ENCODE measurements at places on chromosomes 5 and 9. TPM values are rescaled to one million over a fixed set of nuclear protein-coding genes. Genes with fewer than 3 reads are reported as not detected.

GRCh38 chr5:140547508-140548299, at the start of gene EIF4EBP3:
Gene EIF4EBP3 (plus strand): TSS chr5:140547662. CDS start chr5:140547738, 76 bp downstream.
- DNase-seq: peak; percentile 91

- DNase-seq: no peak
Observed at GRCh38 chr9:82091610-82092009, 103.0 kb downstream of the SPATA31D1 start.

DNA sequence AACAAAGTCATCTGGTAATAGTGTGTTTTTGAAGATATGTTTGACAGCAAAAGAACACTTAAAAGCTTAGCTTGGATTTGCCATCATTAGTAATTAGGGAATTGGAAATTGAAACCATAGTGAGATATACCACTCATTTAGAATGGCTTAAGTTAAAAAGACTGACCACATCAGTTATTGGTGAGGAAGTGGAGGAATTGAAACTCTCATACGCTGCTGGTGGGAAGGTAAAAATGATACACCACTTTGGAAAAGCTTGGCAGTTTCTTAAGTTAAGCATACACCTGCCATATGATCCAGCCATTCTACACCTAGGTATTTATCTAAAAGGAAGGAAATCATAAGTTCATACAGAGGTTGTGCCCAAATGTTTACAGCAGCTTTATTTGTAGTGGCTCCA, 213.2 kb downstream of the TRIO start:
- no peak for DNase-seq

DNA sequence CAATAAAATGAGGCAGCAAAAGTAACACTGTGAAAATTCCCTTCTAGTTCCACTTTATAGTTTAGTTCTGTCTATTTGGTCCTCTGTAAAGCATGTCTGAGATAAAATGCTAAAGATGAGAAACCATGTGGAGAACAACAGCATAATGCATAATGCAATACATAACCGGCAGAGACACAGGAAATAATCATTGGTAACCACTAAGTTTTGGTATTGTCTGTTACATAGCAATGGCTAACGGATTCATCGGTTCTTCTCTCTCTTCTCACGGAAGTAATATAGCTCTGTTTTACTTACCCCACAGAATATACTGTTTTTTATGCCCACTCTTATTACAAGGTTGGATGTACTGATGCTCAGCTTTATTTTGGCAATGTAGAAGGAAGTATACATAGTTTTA, 158.9 kb downstream of the FAM174A start:
- DNase-seq: no peak

GRCh38 chr9:88805217-88805943, 185.9 kb upstream of the S1PR3 start:
- DNase-seq: no peak

GRCh38 chr5:167014401-167015056, 1276.9 kb upstream of the WWC1 start:
- no peak for DNase-seq

DNA sequence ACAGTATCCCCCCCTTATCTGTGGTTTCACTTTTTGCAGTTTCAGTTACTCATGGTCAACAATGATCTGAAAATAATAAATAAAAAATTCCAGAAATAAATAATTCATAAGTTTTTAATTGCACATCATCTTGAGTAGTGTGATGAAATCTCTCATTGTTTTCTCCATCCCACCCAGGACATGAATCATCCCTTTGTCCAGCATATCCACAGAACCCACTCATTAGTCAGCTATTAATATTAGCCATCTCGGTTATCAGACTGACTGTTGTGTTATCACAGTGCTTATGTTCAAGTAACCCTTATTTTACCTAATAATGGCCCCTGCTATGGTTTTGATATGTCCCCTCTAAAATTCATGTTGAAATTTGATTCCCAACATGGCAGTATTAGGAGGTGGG, 40.7 kb downstream of the FAM114A2 start:
- DNase-seq: no peak

DNA sequence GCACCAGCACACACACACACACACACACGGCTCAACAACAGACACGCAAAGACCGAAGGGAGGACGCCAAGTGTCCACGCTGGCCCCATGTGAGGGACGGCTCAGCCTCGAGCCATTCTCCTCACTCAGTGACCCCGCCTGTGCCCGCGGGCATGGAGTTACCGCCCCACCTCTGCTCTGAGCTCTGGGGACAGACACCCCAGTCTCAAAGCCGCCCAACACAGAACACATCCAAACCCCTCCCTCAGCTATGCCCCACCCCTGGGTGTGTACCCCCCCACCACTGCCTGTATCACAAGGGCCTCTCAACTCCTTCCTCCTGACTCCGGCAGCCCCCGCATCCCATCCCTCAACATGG, 81.2 kb downstream of the CAMSAP1 start:
- no peak for DNase-seq

GRCh38 chr5:178869577-178869976, 9.8 kb downstream of the ZNF354B start:
- no peak for DNase-seq

DNA sequence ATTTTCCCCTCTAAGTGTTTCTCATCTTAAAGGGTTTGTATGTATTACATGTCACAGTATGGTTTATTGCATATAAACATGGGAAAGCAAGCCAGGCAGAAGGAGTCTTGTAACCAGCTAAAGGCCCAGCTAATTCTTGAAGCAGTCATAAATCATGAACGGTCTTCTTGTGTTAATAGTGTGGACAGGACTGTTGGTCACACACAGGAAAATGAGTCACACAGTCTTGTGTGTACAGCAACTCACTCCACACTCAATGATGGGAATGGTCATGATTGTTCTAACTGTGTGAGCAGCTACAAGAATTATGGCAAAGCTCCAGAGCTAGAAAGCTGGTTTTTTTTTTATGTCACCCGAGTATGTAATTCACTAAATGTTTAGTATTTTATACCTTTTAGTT, 123.9 kb downstream of the GHR start:
- no peak for DNase-seq

DNA sequence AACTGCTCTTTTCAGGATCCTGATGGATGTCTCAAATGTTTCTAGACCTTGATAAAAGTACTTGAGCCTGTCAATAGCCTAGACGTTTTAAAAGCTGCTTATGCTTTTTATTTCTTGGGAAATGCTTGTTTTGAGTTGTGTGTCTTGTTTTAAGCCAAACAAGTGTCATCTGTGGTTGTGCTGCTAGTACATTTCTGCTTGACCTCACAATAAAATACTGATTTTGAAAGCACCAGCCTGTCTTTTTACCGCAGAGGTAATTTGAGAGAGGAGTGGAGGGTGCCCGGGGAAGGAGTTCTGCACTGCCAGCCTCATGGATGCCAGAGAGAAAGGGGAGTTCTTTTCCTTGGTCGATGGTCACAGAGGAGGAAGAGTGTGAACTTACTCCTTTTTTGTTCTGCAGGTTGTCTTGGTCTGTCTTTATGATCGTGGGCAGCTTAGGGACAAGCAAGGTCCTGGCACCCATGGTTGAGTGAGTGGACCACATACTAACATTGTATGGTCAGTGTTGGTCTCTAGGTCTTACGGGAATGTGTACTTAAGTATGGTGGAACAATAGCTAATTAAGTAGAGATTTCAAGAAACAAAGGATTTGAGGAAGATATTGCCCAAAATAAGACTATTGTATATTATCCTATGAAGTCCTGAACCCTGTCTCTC, 61.0 kb downstream of the TRIO start:
- DNase-seq: no peak

DNA sequence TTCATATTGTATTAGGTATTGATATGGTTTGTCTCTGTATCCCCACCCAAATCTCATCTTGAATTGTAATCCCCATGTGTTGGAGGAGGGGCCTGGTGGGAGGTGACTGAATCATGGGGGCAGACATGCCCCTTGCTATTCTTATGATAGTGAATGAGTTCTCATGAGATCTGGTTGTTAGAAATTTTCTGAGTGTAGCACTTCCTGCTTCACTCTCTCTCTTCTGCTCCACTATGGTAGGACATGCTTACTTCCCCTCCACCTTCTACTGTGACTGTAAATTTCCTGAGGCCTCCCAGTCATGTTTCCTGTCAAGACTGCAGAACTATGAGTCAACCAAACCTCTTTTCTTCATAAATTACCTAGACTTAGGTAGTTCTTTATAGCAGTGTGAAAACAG, 187.4 kb upstream of the SLC24A2 start:
- DNase-seq: no peak

DNA sequence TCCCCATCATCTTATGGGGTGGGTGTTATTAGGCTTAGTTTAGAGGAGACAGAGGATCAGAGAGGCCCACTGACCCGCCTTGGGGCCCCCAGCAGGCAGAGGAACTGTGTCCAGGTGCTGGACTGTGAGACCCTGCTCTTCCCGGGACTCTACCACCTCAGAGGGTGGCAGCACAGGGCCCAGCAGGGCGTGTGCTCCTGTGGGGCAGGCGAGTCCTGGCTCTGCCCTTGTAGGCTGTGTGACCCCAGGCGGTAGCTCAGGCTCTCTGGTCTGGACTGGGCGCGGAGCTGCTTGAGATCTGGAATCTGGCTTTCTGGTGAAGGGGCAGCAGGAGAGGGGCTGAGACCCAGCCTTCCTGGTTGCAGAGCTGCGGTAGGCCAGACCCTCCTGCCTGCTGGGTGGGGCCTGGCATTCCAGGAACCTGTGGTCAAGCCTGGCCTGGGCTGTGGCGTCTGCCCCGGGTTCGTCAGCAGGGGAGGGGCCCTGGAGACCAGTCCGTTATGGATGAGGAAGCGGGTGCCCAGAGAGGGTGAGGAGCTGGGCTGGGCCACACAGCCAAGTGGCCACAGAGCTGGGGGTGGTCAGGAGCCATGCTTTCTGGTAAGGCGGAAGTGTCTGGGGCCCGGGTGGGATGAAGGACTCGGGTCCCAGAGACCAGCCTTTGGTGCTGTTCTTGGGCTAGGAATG, 46.5 kb downstream of the RXRA start:
- no peak for DNase-seq

- no peak for DNase-seq
Observed at GRCh38 chr5:14184725-14185124, 41.6 kb downstream of the TRIO start.

DNA sequence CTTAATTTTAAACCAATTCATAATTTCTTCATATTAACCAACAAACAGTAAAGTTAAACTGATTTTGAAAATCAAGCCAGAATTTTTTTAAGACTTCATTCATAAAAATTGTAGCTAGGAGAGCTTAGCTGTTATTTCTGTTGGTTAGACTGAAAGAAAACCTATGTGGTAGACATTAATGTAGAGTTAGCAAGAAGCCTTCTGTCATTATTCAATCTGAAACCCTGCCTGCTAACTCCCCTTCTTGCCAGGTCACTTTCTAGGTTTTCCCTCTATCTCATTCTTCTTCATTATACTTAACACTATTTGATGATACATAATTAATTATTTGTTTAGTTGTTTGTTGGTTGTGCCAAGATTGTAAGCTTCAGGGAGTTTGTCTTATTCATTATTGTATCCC, 304.3 kb upstream of the MEF2C start:
- DNase-seq: no peak

DNA sequence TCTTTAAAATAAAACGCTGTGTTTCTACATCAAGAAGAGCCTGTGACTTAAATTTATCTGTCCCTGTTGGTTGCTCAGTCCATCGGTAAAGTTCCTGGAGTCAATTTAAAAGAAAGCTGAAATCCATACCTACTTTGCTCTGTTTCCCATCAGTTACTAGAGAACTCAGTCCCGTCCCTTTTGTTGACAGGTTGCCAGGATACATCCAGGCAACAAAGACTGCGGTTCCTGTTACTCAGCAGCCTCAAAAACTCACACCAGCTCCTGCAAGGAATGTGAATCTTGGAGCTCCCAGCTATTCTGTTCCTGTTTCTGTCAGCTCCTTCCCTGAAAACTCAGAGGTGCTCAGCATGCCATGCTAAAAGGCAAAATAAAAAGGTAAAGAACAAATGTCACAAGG, at the start of gene ZNF474:
Gene ZNF474 (plus strand): TSS at position 241 of the 400 bp plus-strand sequence. CDS start 22,445 bp downstream, outside the sequence.
- peak; percentile 78 for DNase-seq

GRCh38 chr9:131642496-131643083, 97.3 kb downstream of the PRRT1B start:
- no peak for DNase-seq

The GCNT1 gene
- polyA plus RNA-seq: 5.6 TPM

The GDNF gene
- polyA plus RNA-seq: 10.2 TPM

The ADAMTS13 gene
- 8.3 TPM for polyA plus RNA-seq

The DOK3 gene
- 3.6 TPM for polyA plus RNA-seq

The PCDHA8 gene
- polyA plus RNA-seq: 0.07 TPM

The SPARC gene
- 2,937 TPM for polyA plus RNA-seq

The SH3TC2 gene
- polyA plus RNA-seq: 1.2 TPM

All from right renal pelvis (tissue), 4 donors.